ENCODE measurements at places on chromosomes 1 and 21.

- no peak for DNase-seq
These were observed 1.0 kb downstream of the C1orf115 start for GRCh38 chr1:220691053-220691684.

DNA sequence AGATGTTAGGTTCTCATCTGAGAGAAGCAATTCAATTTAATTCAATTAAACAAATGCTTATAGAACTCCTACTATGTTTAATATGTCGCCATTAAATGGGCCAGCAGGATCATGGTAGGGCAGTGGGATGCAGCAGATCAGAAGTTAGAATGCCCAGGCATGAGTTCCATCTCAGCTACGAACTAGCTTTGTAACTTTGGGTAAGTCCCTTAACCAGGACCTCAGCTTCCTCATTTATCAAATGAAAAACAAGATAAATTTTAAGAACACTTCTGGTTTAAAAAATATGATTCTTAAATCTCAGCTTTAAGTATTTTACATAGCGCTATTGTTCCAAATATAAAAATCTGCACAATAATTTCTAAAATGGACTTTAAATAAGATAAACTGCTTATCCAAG lies 67.5 kb upstream of the GFI1 start:
- no peak for DNase-seq

GRCh38 chr1:177983482-177984135 lies 13.8 kb upstream of the SEC16B start:
- DNase-seq = no peak

DNA sequence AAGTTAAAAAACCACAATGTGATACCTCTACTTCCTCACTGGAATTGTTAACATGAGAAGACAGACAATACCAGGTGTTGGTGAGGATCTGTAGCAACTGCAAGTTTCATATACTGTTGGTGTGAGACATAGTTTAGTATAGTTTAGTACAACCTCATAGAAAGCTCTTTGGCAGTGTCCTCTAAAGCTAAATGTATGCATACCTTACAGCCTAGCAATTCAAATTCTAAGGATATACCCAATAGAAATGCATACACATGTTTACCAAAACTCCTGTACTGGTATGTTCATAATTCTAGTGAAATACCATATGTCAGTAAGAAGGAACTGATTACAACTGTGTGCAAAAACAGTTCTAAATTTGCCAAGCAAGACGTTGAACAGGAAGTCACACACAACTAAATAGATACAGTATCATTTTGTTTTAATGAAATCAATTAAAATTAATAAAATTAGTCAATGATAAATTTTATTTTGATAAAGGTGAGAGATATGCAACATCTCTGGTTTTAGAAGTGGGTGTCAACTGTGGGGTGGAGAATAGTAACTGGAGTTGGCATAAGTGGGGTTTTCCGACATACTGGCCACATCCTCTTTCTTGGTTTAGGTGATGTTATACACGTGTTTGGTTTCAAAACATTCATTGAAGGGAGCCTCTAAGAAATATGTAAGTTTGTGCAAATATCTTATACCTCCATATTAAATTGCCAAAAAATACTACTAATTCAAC lies 450.7 kb downstream of the PTPRC start:
- no peak for DNase-seq

DNA sequence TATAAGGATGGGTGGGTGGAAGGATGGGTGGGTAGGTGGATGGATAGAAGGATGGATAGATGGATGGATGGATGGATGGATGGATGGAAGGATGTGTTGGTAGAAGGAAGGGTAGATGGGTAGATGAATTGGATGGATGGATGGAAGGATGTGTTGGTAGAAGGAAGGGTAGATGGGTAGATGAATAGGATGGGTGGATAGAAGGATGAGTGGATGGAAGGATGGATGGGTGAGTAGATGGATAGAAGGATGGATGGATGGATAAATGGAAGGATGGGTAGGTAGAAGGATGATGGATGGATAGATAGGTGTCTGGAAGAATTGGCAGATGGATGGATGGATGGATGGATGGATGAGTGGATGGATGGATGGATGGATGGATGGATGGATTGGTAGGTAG lies 6.0 kb downstream of the MASP2 start:
- no peak for DNase-seq

GRCh38 chr1:25501235-25502058 lies 42.0 kb upstream of the LDLRAP1 start:
- no peak for DNase-seq

DNA sequence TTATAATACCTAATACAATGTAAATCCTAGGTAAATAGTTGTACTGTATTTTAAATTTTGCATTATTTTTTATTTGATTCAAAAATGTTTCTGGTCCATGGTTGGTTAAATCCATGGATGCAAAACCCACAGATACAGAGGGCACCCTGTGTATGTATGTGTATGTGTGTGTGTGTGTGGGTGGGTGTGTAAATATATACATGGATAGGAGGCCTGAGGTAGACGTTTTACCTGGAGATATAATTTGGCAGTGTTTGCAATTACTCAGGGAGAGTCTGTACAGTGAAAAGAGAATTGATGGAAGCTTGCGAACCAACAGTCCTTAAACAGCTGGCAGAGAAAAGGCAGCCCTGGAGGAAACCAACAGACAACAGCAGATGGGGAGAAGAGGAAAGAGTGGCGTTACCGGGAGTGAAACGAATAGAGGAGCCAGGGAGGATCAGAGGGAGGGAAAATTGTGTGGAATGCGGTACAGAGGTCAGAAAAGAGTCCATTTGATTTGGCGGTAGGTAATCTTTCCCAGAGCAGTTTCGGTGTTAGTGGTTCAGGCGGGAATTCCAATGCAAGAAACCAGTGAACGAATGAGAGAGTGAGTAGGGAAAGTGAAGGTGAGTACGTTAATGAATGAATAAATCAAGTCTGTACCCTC lies 47.9 kb upstream of the NBL1 start:
- DNase-seq = no peak

DNA sequence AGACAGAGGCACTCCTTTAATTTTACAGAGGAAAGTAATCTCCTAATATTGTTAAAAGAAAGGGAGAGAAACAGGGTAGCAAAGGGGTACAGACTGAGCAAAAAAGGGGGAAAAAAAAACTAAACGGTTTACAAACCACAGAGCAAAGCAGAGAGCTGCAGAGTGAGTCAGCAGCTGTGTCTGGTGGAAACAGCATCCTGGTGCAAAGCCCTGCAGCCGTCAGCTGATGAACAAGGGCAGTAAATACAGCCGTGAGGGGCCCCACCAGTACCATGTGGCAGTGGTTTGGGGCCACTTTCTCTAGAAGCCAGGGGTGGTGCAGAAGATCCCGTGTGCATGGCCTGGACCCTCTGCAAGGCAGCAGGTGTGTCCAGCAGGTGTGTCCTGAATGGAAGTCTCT lies 111.3 kb downstream of the ERG start:
- no peak for DNase-seq

GRCh38 chr1:17635811-17636210 lies 96.3 kb downstream of the ARHGEF10L start:
- no peak for DNase-seq

GRCh38 chr21:42479582-42479981 lies 16.4 kb downstream of the RSPH1 start:
- no peak for DNase-seq

DNA sequence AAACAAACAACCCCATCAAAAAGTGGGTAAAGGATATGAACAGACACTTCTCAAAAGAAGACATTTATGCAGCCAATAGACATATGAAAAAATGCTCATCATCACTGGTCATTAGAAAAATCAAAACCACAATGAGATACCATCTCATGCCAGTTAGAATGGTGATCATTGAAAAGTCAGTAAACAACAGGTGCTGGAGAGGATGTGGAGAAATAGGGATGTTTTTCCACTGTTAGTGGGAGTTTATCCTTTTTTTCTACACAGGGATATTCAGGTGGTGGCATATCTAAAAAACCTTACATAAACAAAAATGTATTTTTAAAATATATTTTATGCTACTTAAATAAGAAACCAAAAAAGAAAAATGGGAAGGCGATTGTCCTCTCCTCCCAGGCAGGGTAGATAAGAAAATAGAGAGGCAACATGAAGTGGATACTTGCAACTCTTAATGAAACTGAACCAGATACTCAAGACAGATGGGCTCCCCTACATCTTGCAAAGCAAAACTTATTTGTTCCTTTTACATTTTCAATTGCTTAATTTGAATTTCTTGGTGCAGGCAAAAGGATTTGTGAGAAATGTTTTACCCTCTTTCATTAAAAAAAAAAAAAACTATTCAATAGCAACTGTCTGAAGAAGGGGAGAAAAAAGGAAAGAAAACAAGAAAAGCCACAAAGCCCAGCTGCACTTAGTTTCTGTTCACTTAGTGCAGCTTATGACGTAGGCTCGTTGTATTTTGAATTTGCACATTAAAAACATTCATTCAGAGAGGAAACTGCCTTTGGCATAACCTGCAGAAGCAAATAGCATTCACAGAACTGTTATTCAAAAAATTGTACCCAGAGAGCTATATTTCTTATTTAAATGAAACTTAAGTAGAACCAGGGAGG lies 36.9 kb upstream of the RGS1 start:
- DNase-seq = no peak

- DNase-seq = no peak
These were observed 8.6 kb downstream of the SMAP2 start for GRCh38 chr1:40382108-40382460.

DNA sequence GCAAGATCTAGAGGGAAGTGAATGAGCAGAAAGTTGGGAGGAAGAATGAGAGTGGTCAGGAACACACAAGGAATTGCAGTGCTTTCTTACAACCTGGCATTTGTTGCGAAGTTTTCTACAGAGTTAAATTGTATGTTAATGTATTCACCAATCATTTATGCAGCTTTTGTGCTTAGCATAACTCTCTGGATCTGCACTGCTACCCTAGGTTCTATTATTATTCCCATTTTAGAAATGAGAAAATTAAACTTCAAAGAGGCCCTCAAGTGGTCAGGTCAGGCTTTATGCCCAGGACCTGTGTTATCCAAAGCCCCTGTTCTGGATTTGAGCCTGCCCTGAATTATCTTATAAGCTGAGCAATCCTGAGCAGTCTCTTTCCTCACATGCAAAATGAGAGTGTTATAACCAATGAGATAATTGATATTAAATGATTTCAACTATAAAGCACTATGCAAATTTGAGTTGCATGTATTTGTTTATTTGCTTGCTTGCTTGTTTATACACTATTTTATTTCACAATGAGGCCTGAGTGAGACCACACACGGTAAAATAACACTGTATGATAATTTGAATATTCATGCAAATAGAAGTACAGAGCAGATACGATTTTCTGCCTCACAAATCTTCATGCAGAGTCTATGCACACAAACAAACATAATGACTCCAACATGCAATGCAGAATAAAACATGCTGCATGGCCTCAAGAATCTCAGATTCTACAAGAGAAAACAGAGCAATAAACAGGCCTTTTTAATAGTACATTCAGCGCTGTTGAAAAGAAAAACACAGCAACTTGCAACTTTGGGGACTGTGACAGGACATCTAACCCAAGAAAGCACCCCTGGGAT lies 323.0 kb downstream of the PLPP3 start:
- DNase-seq = no peak

DNA sequence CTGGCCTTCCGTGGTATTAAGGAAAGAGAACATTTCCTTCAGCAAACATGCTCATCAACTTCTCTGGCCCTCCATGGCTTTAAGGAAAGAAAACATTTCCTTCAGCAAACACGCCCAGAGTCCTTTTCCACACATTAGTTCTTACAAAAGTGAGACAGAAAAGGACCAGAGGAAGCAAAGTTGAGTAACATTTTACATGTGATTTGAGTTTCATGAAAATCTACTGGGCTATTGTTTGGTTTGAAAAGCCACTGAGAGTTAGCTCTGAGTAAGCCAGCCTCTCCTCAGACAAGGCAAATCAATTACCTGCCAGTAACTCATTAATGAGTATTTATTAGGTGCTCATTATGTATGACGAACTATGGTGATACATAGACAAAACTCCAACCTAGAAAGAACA lies 78.0 kb downstream of the NID1 start:
- no peak for DNase-seq

- DNase-seq = no peak
These were observed 88.9 kb upstream of the WLS start for GRCh38 chr1:68321084-68321685.

- DNase-seq = no peak
These were observed 53.3 kb downstream of the SPATA6 start for GRCh38 chr1:48418742-48419141.

DNA sequence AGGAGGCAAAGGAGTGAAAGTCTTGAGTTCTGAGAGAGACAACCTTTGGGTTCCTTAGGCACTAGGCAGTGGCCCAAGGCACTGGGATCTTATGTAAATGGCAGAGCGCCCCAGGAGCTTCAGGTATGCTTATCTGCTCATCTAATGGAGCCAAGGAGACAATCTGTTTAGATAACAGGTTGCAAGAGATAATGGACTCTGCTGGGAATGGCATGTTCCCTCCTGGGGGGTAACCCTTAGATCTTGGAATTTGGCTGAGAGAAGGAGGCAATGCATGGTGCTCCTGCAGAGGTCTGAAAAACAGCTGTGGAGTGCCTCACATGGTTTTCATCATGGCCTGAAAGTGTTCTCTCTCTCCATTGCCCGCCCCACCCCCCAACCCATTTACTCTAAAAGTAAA lies 44.1 kb upstream of the WLS start:
- DNase-seq = no peak

DNA sequence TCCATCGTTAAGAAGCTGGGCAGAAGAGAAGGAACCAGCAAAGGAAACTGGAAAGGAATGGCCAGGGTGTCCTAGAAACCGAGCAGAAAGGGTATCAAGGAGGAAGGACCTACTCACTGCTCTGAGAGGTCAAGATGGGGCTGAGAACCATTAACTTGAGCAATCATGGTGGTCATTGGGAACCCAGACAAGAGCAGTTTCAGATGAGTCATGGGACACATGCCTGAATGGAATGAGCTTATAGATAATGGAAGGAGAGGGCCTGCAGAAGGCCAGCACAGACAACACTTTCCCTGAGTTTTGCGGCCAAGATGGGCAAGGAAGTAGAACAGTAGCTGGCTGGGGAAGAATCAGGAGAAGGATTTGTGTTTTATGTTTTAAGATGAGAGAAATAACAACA lies 383.2 kb downstream of the KIF26B start:
- DNase-seq = no peak

- no peak for DNase-seq
These were observed 129.7 kb downstream of the RUNX1 start for GRCh38 chr21:34919406-34919805.

Measured in stimulated activated CD4-positive, alpha-beta T cell treated with anti-CD3 and anti-CD28 coated beads, Interleukin-1b, Interleukin-23, amount 100 ng/mL, for 1 hour (primary cell).